ENCODE measurements at places on chromosomes 4 and X.

DNA sequence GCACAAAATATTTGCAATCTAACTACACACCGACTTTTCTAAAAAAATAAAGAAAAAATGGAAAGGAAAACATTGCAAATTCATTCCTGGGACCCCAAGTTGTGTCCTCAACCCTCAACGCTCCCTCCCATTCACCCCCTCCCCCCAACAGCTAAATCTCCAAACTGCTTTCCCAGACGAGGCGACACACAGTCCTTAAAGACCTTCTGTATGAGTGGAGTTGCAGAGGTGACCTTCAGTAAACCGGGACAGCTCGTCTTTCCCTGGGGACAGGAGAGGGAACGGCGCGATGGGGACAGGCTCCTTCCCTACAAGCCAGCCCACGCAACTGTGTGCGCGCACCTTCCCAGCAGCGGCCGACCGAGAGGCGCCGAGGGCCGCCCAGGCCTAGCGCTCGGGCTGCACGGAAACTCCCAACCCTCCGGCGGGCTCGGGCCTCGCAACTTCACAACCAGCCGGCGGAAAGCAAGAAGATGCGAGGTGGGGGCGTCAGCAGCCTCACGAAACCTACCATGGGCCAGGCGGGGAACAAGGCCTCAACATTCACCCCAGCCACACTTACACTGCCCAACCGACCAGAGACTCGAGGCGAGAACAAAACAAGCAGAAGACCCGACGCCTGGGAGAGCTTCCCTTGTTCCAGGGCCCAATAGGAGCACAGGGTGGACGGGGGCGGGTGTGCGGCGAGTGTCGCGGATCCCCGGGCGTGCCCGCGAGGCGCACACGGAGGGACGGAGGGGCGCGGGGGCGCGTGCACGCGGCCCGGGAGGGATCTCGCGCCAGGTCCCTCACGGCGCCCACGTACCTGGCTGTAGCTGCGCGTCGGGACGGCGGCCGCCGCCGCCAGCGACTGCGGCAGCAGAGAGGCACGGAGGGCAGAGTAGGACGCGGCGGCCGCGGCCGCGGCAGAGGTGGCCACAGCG is 763 bp downstream of the GRSF1 start:
- peak; percentile 23 for DNase-seq

GRCh38 chr4:43277003-43277402 is 384.5 kb downstream of the GRXCR1 start:
- no peak for DNase-seq

DNA sequence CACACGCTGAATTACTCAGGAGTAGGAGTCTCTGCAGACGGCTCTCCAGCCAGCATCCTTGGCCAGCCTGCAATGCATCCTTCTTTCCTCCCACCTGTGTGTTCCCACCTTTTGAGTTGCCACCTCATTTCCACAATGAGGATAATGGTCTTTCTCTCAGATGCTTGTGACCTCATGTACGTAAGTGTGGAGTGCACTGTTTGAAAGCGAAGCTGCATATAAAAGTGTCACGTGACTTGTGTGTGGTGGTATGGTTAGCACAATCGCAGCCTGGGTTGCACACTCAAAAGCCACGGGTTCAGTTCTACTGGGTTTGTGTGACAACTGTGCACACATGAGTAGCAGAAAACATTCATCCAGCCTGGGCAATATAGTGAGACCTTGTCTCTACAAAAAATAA is 12.0 kb upstream of the MFAP3L start:
- DNase-seq = no peak

- peak; percentile 44 for DNase-seq
Observed at GRCh38 chrX:10395179-10395578, 225.2 kb downstream of the MID1 start.

DNA sequence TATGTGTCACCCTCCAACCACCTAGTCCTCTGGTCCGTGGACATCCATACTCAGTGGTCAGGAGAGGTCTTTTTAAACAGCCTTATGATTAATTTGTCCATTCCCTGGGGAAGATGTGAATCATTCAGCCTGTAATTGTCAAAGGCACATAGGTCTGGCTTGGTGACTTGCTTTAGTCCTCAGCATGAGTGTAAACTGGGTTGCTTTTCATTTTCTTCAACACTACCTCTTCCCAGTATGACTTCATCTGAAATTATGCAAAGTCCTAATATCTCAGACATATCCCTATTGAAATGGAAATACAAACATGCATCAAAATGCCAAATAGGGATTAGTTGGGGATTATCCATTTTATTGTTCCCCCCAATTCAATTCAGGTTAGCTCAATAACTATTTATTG is 208.3 kb upstream of the AMOT start:
- no peak for DNase-seq

DNA sequence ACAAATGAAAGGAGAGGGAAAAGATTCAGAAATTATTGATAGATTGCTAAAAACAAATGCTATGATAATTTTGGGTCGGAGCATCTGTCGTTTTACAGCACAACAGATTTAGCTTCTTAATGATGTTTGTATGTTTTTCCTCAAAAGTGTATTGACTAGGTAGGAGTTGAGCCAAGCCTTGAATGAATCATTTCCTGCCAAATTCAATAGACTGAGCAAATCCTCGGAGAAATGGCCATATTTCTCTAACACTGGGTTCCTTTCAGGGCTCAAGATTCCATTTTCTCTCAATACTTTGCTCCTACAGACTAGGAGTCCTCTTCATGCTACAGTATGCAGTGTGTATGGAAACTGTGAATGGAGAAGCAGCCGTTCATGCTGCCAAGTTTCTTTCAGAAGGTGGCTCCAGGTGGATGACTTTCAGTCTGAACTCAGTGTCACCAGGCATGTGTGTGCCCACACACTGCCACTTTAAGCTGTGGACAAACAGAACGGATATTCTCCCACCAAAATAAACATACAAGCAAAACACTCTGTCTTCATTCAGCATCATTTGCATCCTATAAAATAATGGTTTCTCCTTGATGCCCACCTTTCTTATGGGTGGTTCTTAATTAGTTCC is 146.0 kb downstream of the TBL1X start:
- DNase-seq = no peak

DNA sequence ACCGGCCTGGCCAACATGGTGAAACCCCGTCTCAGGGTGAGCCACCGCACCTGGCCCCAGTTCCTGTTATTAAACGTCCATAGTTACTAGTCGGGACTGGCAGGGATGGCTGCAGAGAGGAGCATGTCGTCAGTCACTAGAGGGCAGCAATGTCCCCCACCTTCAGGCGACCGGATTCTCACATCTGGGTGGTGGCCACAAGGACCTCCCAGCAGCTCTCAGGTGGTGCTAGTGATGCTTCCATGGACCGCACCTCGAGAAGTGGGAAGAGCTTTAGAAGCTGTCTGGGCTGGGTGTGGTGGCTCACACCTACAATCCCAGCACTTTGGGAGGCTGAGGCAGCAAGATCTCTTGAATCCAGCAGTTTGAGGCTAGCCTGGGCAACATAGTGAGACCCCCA is 13.3 kb upstream of the IL3RA start:
- DNase-seq = peak; percentile 90

- DNase-seq = no peak
Observed at GRCh38 chr4:156778606-156779005, 193.0 kb downstream of the PDGFC start.

GRCh38 chrX:16103625-16104024 is 19.7 kb upstream of the GRPR start:
- DNase-seq = no peak

Measured in HL-60 (cell line).